EH (cell line): ENCODE measurements at places on chromosomes 3 and 15.
A peak's percentile ranks its signal among the peaks of the same experiment; 100 is the strongest.

- DNase-seq = peak; percentile 72
These were observed 53.1 kb upstream of the PARL start for GRCh38 chr3:183937601-183938286.

GRCh38 chr3:147403511-147403910 is 2.8 kb downstream of the ZIC4 start:
- DNase-seq = no peak

- no peak for DNase-seq
These were observed 235.3 kb upstream of the ST8SIA2 start for GRCh38 chr15:92158426-92158825.

DNA sequence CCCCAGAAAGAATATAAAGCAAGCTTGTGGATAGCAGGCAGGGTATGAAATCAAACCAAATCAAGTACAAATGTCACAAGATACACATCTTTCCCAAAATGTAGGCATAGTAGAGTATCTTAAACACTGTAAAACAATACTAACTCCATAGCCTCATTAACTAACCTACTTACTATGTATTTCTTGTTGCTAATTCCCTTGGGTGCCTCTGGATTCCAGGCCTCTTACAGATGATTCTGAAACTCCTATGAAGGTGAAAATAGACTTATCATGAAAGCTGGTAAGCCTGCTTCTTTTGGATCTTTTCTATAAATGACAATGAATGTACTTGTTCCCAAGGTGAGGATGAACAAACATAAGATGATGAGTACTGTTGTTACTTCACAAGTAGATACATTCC is 93.8 kb downstream of the FRMD5 start:
- no peak for DNase-seq

DNA sequence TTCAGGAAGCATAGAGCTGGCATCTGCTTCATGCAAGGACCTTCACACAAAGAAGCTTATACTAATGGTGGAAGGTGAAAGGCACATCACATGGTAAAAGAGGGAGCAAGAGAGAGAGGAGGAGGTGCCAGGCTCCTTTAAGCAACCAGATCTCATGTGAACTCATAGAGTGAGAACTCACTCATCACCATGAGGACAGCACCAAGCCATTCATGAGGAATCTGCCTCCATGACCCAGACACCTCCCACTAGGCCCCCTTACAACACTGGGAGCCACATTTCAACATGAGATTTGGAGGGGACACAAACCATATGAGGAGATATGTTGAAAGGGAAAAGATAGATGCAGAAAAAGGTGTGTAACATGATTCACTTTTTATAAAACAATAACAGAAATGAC is 48.4 kb upstream of the TLE3 start:
- no peak for DNase-seq
